NCI-H226 (cell line): ENCODE measurements at places on chromosomes 2 and 18.
A peak's percentile ranks its signal among the peaks of the same experiment; 100 is the strongest.

DNA sequence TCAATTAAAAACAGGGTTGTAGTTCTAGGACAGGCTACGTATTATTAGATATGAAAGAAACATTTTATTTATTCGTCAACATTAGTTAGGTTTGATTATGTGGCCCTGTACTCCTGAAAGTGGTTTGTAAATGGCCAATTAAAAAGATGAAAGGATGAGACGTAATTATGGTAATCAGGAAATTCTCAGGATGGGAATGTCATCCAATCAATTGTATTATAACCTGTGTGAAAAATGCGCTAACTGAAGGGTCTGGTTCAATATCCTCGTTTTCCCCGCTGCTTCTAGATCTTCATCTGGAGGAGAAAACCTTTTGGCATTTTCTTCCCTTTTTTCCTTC, 5.6 kb upstream of the C18orf32 start:
- no peak for DNase-seq

DNA sequence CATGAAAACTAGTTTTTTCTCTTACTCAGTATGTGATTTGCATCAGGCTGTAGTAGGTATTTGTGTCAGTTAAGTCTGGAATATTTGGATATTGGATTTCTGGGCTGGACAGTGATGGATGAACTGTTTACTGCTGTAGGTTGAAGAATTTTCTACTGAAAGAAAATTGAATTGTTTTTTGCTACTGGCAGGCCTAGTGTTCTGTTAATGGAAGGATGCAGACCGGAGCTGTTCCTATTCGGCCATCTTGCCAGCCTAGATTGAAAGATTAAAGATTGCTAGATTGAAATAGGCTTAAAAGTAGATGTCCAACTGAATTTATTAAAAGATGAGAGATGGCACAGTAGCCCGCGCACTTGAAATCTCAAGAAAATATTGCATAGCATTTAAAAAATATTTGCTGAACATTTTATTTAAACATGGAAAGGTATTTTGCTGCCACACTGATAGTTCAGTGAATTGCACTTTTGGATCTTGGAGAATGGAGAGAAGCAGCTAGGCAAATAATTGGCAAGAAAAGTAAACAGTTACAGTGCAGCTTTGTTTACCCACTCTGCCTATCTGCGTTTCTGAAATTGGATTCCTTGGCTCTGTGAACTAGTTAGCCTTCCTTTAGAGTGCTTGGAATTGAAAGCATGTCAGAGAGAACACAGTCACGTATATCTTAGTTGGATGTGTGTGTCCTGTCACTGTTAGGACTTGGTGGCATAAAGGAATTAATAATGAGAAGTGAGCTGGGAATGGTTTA, 54.1 kb downstream of the EPB41L5 start:
- DNase-seq: no peak

GRCh38 chr2:41000906-41001305, 549.0 kb upstream of the SLC8A1 start:
- DNase-seq: no peak

GRCh38 chr2:98555696-98556095, 52.6 kb downstream of the COA5 start:
- DNase-seq: no peak

GRCh38 chr2:207434306-207434705, 95.5 kb upstream of the CREB1 start:
- no peak for DNase-seq

DNA sequence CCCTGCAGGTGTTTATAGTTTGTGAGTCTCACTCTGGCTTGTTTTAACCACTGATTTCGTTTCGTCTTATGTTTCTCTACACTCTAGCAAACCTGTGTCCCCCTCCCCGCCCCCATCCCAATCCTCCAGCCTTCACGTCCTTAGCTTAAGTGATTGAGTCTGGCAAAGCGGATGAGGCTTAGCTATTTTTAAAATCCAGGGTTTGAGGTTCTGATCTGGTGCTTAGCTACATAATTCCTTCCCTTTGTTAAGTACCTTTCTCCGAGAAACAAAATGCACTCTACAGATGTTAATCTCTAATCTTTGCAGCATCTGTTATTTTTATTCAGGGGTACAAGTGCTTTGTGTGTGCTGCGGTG, 7.8 kb downstream of the AGAP1 start:
- no peak for DNase-seq

DNA sequence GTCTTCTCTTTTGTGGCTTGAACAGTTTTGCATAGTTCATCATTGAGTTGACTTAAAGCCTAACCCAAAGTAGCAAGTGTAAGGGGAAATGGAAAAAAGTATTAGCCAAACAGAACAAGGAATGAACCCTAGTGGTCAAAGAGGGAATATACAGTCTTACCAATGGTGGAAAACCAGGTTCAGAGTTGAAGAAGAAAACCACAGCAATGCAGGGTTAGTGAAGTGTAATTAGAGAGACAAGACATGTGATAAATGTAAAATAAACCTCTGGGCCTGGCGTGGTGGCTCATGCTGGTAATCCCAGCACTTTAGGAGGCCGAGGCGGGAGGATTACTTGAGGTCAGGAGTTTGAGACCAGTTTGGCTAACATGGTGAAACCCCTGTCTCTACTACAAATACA, 2.4 kb downstream of the TTN start:
- DNase-seq: peak; percentile 8

GRCh38 chr2:192735447-192735846, 540.7 kb upstream of the TMEFF2 start:
- no peak for DNase-seq

- DNase-seq: no peak
These were observed 149.6 kb downstream of the MYT1L start for GRCh38 chr2:2181493-2181892.

- DNase-seq: no peak
These were observed 30.3 kb downstream of the MOGAT1 start for GRCh38 chr2:222701721-222702131.

DNA sequence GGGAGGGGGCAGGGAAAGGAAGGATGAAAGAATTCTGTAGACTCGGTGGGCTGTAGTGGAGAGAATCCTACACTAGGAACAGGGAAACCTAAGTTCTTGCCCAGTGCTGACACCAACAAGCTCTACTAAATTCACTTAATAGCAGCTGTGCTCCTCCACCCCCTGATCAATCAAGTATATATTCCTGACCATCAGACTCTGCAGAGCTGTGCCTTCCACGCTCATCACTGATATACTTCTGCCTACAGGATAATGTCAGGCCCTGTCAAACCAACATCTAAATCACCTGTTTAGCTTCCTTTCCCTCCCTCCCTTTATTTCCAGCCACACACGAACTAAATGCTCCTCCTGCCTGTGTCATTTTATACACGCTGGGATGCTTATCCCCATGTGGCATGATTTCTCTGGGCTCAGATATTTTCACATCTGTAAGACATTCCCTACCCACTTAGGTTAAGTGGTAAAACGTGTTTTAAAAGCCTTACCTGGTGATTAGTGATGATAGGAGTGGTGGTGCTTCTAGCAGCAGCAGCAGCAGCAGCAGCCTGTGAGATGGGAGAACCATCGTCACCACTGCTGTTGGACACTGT, 301.9 kb downstream of the LRRTM1 start:
- DNase-seq: no peak

- no peak for DNase-seq
These were observed 1442.6 kb downstream of the SUCLG1 start for GRCh38 chr2:83016343-83017110.

GRCh38 chr2:96897491-96898134, 27.7 kb upstream of the SEMA4C start:
- DNase-seq: no peak

GRCh38 chr2:68925295-68925896, 27.3 kb downstream of the GKN2 start:
- peak; percentile 35 for DNase-seq

- no peak for DNase-seq
These were observed 288.2 kb upstream of the ST6GAL2 start for GRCh38 chr2:107174171-107174570.

GRCh38 chr2:199955007-199955338, 318 bp downstream of the TYW5 start:
- no peak for DNase-seq

DNA sequence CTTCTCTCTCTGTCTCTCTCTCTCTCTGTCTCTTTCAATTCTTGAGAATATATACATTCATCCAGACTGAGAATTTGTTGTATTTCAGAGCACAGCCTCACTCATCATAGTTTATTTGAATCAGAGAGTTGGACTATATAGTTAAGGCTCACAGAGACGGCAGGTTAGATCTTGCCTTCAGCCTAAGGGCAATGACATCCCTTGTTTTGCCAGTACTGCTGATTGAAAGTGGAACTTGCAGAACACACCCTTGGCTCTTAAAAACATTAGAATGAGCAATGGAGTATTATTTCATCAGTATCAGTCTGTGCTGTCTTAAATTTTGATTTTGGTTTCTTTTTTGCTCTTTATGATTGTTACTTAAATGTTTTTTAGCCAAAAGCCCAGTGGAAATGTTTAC, 62.0 kb upstream of the DSG1 start:
- no peak for DNase-seq
